Pancreas (tissue), 10 donors: ENCODE measurements at places on chromosomes 4 and X. TPM values are rescaled to one million over a fixed set of nuclear protein-coding genes. Genes with fewer than 3 reads are reported as not detected.

- no peak for DNase-seq
These were observed 9.0 kb downstream of the ABCE1 start for GRCh38 chr4:145107126-145107525.

DNA sequence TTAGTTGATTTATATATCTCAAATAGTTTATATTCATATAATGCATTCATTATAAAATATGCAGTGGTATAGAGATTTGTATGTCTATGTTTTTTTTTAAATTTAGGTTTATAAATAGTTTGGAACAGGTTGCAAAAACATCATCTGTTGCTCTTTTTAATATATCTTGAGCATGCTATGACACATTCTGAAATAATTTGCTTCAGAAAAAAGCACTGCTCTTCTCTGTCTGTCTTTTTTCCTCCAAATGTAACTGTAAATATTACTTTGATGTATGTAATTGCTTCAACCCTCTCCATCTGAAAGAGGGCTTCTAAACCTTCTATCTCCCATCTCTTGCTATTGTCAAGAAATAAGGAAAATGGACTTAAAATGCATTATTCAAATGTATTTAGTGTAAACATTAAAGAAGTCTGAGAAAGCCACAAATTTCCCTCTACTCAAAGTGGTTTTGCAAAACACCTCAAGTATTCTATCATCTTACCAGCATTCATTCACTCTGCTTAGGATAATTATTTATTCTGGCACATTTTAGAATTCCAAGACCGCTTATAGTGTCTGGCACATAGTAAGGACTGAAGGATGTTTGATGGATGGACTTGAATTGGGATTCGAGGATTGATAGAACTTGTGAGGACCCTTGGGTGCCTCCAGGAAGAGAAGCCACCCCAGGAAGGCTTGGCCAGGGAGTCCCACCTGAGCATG lies 87.8 kb downstream of the CLNK start:
- no peak for DNase-seq

DNA sequence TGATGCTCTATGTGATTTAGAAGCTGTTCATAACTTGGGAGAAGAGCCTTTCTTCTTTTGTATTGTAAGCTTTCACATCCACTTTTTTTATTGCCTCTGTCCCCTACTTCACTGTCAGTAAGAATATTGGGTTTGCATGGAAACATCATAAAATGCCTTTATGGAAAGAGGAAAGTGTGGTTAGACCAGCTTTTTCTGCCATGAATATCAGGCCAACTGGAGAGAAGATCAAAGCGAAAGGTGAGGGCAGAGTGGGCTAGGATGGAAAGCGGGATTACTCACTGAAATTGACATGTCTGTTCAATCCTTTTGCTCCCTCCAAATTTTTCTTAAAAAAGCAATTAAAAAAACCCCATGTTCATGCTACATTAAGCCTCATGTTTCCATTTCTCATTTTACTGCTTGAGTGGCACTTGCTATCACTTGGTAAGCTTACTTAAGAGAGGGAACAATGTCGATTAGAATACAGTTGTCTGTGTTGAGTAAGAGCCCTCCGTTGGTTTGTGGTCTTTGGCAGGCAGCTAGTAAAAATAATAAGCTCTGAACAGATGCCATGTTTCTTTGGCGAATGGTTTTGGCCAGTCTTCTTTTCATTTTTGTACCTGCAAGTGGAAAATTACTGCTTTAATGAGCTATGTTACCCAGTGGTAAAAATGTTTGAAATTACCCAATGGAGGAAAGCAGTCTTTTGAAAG lies 35.9 kb downstream of the SUPT20HL1 start:
- no peak for DNase-seq

Gene MECP2
- 21.7 TPM for total RNA-seq
